ENCODE measurements at places on chromosomes 11 and 22.

DNA sequence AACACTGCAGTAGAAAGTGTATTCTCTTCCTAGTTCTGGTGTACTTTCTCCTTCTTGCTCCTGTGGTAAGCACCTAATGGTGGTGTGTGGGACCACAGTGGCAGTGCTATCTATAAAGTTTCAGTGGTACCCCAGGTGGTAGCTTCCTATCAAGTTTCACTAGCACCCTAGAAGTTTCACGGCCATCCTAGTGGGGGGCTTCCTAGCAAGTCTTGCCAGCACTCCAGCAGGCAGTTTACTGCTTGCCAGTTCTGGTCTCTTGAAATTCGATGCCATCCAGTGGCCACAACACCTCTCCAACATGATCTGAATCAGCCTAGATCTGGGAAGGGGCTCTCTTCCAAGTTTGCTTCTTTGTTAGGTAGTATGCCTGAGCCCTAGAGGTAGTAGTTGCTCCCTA lies 229.6 kb downstream of the SWAP70 start:
- no peak for DNase-seq

- no peak for DNase-seq
Measured at GRCh38 chr11:118740892-118741291, 50.1 kb downstream of the DDX6 start.

DNA sequence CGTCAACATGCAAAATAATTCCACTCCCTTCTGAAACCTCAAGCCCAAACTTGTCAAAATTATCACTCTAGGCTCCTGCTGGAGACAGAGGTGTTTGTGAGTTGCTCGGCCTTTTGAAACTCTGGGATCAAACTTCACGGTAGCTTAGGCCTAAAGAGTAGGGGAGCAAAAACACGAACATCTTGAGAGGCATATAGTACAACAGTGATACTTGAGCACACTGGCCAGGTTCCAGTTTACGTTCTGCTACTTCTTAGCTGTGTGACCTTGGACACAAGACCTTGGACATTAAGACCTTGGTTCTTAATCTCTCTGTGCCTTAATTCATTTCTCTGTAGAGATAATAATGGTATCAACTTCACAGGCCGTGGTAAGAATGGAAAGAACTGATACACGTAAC lies 123.5 kb upstream of the LMO1 start:
- DNase-seq: no peak

DNA sequence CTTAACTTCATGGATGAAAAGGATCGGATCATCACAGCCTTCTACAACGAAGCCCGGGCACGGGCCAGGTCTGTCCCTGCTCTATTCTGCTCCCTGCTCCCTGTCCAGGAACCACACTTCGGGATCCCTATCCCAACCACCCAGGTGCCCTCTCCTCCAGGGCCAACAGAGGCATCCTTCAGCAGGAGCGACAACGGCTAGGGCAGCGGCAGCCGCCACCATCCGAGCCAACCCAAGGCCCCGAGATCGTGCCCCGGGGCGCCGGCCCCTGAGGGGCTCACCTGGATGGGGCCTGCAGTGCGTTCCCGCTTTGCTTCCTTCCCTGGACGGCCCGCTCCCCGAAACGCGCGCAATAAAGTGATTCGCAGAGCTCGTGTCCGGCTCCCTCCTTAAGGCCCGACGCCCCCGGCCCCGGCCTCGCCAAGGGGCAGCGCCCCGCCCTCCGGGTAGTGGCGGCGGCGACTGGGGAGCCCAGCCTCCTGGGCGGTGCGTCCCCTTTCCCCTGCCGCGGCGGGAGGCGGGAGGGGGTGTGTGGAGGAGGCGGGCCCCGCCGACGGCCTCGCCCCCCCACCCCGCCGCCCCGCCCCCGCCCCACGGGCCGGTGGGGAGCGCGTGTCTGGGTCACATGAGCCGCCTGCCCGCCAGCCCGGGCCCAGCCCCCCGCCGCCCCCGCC lies at the start of gene VEGFB:
VEGFB (plus strand) TSS at position 672 of the 674 bp plus-strand sequence. CDS start 250 bp downstream, outside the sequence.
- no peak for DNase-seq

GRCh38 chr22:32583921-32584335 lies 109.3 kb downstream of the FBXO7 start:
- no peak for DNase-seq

- DNase-seq: no peak
Measured at GRCh38 chr22:33149611-33150010, 91.4 kb upstream of the SYN3 start.
